Cardiac septum (tissue), 1 donor: ENCODE measurements at places on chromosomes 1 and 21.

DNA sequence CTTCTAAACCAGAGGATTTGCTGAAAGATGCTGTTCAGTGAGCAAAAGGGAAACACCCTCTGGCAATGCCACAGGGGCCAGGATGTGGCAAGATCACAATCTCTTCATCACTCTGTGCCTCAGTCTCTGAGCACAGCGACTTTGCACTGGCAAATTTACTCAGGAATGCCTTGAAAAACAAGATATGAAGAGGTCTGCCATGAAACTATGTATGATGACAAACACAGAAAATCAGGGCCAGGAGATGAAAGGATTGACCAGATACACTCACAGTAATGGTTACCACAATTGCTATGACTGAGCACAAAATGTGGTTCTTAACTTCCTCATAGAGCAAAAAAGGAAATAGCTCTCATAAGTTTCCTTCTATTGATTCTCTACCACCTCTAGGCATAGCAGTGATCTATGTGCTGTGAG is 5.8 kb downstream of the TTC13 start:
- no peak for DNase-seq

GRCh38 chr1:99663501-99663900 is 17.6 kb downstream of the PALMD start:
- no peak for DNase-seq

DNA sequence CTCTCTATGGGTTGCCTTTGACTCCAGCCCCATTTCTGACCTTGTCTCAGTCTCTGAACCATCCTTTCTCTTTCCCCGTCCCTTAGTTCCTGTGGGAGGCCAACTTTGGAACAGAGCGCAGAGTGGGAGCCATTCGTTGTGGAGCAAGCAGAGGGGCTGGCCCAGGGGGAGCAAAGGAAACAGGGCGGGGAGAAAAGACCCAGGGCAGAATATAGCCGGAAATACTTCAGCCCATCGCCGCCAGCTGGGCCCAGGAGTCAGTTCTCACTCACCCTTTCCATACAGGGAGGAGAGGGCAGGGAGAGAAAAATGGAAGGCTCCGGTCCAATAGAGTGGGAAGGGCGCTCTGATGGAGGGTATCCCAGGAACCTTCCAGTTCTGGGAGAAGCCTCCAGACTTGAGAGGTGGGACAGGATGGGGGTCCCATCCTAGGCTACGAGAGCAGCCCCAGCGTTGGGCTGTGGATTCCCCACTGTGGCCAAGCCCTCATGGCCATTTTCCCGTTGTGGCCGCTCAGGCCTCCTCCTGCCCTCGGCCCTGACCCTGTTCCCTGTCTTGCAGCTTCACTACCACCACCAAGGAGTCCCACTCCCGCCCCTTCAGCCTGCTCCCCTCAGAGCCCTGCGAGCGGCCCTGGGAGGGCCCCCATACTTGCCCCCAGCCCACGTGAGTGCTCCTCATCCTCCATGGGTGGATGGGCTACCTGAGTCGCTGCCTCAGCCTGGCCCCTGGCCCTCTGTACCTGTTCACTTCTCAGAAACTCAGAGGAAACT is 10.9 kb downstream of the PEAR1 start:
- DNase-seq, result no peak

GRCh38 chr1:208942394-208943130 is 641.0 kb upstream of the CAMK1G start:
- DNase-seq, result no peak
